Occipital lobe (tissue), 3 donors: ENCODE measurements at places on chromosomes 6 and 20.

GRCh38 chr6:91088515-91088914, 501.6 kb upstream of the MAP3K7 start:
- no peak for DNase-seq

DNA sequence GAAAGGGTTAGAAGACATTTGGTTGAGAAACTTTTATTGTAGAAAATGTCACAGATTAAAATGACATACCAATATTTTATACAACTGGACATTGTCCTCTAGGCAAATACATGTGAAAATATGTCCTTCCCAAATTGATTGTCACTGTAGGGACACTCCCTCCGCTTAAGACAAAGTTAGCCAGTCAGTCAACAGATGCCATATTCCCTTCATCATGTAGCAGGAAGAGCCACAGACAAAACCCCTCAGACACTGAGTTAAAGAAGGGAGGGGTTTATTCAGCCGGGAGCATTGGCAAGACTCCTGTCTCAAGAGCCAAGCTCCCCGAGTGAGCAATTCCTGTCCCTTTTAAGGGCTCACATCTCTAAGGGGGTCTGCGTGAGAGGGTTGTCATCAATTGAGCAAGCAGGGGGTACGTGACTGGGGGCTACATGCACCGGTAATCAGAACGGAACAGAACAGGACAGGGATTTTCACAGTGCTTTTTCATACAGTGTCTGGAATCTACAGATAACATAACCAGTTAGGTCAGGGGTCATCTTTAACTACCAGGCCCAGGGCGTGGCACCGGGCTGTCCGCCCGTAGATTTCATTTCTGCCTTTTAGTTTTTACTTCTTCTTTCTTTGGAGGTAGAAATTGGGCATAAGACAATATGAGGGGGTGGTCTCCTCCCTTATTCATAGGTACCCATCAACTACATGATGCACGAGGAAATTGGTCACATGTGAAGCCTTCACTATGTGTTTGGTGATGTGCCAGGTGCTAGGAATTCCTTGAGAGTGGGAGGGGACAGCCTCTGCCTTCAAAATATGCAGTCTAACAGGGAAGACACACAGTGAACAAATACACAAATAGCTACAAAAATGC, 155.7 kb upstream of the CDYL start:
- DNase-seq = no peak

GRCh38 chr6:108689272-108690161, 128.8 kb downstream of the FOXO3 start:
- no peak for DNase-seq

GRCh38 chr6:121040831-121041230, 293.4 kb downstream of the TBC1D32 start:
- DNase-seq = no peak

DNA sequence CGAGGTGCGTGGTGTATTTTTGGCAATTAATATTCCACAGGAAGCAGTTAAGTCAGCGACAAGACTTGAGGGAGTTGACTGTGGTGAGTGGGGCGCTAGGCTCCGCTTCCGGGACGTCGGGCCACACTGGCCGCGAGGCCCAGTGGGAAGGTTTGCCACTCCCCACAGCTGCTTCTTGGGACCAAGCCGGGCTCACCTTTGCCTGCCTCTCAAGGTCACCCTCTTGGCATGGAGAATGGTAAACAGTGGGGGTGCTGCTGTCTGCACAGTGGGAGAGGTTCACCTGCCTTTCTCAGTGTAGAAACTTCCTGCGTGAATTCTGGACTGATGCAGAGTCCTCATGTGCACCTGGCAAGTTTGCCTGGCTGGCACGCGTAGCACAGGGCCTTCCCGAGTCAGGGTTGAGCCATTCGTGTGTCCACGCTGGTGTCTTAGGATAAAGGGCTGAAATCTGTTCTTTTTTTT, 6.4 kb downstream of the OSBPL2 start:
- DNase-seq = no peak

- no peak for DNase-seq
These were observed 35.3 kb downstream of the TOX2 start for GRCh38 chr20:43949741-43950618.
